ENCODE measurements at places on chromosomes 3 and 15. TPM values are rescaled to one million over a fixed set of nuclear protein-coding genes. Genes with fewer than 3 reads are reported as not detected.
A peak's percentile ranks its signal among the peaks of the same experiment; 100 is the strongest.

The HYPK gene
- 16.9 TPM for total RNA-seq

DNA sequence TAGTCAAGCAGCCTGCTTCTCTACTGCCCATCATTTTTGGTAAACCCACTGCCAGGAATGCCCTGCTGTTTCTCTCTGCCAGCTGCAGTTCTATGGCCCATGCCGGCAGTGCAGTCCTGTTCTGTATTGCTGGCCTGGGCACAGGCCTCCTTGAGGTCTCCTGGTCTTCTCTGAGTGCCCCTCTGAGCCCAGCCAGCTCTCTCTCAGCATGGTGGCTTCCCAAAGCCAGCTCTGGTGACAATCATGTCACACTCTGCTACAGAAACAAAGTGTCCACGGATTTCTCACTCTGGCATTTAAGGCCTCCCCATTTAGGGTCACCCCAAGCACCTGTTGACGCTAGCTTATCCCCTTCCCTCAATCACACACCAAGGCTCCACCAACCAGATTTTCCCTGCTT lies 24.5 kb downstream of the SRPRB start:
- no peak overlapping the region for H3K27ac ChIP-seq
- no peaks in the 10 kb centered on the region for H3K4me1 ChIP-seq
- H3K4me3 ChIP-seq, result no peak overlapping the region
- DNase-seq, result no peak
- peaks cover 5% of the 10 kb centered on the region for H3K36me3 ChIP-seq

DNA sequence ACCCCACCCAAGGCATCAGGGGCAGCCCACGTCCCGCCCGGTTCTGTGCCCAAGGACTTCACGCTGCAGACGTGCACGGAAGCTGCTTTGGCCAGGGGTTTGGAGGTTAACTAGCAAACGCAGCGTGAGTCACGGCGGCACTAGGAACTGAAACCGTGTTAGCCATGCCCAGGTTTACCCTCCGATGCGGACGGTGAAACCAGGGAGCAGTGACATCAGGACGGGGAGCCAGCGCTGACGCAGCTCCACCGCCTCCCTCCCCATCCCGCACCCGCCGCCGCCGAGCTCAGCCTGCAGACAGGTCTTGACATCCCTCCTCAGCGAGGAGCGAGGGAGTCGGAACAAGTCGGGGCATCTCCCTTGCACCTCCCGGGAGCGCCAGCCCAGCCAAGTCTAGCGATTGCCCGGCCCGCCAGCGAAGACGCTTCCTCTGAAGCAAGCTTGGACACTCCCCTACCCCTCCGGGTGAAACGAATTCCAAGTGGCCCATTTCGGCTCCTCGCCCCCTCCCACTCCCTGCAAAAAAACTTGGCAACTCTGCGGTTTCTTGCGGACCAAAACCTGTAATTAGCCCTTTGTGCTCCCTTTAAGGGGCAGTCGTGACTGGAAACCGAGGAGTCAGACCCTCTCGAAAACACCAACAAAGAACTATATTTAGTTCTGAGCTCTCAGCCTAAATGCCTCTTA lies 1.4 kb upstream of the RAP2B start:
- peaks cover under 1% of the 10 kb centered on the region for H3K4me1 ChIP-seq
- peak overlapping the region; percentile 97 for H3K4me3 ChIP-seq
- H3K36me3 ChIP-seq, result no peaks in the 10 kb centered on the region

The LRTM1 gene
- not detected for total RNA-seq

DNA sequence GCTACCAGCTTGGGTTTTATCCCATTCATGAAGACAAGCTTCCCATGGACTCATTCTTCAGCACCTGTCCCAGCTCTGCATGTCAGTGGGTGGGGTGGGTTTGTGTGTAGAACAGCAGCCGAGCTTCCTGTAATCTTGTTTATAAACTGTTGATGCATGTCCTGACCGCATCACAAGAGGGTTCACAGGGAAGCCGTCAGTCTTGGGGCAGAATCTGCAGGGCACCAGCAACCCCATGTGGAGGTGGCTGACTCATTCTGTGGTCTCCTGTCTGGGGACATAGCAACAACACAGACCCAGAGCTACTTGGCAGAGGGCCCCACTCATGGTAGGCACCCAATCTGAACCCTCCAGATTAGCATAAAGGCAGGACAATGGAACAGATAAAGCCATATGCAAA lies 35.6 kb downstream of the DAPK2 start:
- H3K27ac ChIP-seq, result peak overlapping the region; percentile 32

- no peaks in the 10 kb centered on the region for H3K36me3 ChIP-seq
- no peak overlapping the region for H3K4me3 ChIP-seq
Observed at GRCh38 chr3:58874795-58875194, 175.0 kb downstream of the CFAP20DC start.

GRCh38 chr15:64044300-64045100 lies 1.8 kb downstream of the DAPK2 start:
- H3K4me3 ChIP-seq, result no peak overlapping the region
- H3K27me3 ChIP-seq, result no peaks in the 10 kb centered on the region
- no peak for DNase-seq
- peaks cover 5% of the 10 kb centered on the region for H3K4me1 ChIP-seq
- H3K27ac ChIP-seq, result no peak overlapping the region

The TRIM71 gene
- not detected for total RNA-seq

Data from naive thymus-derived CD4-positive, alpha-beta T cell (primary cell).